Stimulated activated CD8-positive, alpha-beta memory T cell treated with anti-CD3 and anti-CD28 coated beads, Interleukin-15, amount 100 ng/mL, for 4 hours (primary cell): ENCODE measurements at places on chromosomes 2 and 18.

DNA sequence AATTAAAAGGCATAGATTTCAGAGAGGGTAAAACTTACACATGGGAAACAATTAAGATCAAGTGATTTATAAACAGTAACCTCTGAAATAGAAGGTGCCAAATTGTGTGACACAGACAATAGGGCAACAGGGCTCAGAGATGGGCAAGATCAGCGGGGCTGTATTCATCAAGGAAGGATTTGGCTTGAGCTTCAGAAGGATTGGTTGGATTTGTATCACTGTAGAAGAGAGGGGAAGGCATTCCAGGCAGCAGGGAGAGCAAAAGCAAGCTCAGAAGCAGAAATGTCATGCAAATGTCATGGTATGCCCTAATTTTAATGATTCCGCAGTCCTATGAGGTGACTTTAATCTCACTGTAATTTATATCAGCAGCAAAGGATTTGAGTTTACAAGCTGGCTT lies 415.0 kb upstream of the NRP2 start:
- no peak for DNase-seq

DNA sequence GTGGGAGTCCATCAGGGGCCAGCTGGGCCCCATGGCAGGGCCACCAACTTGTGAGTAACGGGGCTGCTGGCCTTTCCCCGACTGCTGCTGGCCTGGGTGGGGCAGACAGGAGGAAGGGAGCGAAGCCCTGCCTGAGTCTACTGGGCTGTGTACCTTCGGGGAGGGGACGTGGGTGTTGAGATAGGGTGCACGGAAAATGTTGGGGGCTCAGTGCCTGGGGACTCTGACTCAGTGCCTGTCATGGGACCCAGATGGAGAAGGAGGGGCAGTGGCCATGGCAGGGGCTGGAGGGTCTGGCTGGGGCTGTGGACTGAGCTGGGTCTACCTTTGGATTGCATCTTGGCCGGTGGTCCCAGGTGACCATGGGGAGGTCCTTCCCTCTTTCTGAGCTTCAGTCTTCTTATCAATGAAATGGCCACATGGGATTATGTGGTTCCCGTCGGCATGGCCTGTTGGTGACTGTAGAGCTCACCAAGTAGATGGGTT lies 4.0 kb downstream of the SLC4A3 start:
- DNase-seq = no peak

- DNase-seq = no peak
Observed at GRCh38 chr2:201984800-201985525, 48.7 kb upstream of the FZD7 start.

- DNase-seq = peak; percentile 19
Observed at GRCh38 chr18:11733031-11733430, 44.0 kb downstream of the GNAL start.

GRCh38 chr2:215983581-215984351 lies 29.6 kb downstream of the MREG start:
- no peak for DNase-seq

DNA sequence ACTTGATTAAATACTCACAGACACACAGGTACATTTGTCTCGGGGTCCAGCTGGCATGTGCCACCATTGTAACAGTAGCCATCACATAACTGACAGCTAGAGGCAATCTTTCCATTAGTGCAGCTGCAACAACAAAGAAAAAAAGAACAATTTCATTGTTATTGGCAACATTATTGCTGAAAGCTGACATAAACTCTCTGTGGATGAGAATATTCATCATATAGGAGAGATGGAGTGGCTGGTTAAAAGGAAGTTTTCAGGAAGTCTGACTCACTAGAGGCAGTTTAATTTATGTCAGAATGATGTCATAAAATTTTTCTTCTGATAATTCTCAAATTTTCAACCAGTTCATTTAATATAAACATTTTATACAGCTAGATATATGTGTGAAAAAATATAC lies 1490.0 kb upstream of the NXPH2 start:
- DNase-seq = no peak

GRCh38 chr18:5075297-5075696 lies 121.8 kb downstream of the AKAIN1 start:
- no peak for DNase-seq

DNA sequence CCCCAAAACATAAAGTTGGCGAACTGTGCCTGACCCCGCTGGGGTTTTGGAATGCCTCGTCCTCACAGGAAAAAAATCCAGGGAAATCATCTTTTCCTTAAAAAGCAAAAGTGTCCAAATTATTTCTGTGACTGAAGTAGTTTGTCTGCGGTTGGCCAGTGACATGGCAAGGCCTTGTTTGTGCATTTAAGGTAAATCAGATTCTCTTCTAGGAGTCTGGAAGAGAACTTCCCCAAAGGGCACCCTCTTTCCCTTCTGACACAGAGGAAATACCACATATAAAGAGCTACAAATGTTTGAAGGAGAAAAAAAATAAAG lies 737 bp upstream of the CYB5A start:
- no peak for DNase-seq

- no peak for DNase-seq
Observed at GRCh38 chr2:66105066-66105753, 329.7 kb upstream of the MEIS1 start.

DNA sequence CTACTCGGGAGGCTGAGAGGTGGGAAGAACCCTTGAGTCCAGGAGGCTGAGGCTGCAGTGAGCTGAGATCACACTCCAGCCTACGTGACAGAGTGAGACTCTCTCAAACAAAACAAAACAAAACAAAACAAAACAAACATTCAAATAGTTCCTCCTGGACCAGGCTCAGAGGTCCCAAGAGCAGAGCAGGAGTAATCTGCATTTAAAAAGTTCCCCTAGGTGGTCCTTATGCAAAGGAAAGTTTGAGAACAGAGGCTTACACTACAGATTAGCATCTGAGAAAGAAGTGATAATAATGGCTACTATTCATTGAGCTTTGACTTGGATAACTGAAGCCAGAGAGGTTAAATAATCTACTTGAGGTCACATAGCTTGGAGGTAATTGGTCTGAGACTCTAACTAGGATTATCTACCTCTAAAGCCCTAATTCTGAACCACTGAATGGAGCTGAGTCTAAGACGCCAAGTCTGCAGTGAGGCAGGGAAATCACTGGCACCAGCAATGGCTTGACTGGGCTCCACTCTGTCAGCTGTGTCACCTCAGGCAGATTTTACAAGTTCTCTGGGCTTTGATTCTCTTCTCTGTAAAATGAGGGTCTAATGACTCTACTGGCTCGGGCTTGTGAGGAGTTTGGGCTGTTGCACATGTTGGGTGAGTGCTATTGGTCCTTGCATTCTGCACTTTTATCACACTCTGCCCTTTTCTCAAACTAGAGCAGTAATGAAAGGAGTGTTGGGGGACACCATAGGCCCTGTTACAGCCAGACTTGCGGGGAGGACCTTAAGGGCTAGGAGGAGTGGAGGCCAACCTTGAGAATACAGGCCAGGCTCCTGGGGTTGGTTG lies 29.2 kb upstream of the DLX2 start:
- no peak for DNase-seq

DNA sequence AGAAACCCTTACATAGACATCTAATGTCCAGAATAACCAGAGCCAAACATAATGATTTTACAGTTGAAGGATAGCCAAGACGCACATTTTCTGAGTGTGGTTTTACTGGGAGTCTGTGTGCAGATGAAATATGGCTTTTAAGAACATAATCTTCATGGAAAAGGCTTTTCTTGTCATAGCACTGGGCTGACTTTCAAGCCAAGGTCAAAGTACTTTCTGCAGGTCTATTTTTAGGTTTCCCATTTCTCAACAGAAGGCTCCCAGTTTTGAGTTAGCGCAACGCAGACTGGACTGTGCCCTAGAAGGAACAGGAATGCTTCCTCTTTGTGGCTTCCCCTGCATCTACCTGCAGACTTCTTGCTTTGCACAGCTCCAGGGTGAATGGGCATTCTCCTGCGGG lies 92.3 kb upstream of the UPP2 start:
- DNase-seq = no peak

- no peak for DNase-seq
Observed at GRCh38 chr2:238802957-238803356, 44.9 kb upstream of the TWIST2 start.

DNA sequence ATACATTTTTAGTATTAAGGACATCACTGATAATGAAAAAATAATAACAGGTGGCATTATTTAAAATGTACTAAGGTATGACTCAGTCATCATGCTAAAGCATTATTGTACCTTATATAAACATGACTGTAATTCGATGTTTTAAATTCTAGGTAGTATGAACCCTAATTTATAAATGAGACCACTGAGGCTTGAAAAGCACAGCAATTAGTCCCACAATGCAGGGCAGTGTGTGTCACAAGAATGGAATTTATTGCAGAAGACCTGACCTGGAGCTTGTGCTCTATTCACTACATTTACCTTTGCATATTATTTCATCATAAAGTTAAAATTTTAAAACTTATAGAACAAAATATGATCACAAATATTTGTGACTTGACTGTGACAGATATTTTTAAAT lies 358.5 kb upstream of the DSEL start:
- DNase-seq = no peak

- DNase-seq = no peak
Observed at GRCh38 chr2:234241656-234242458, 191.4 kb downstream of the SPP2 start.

DNA sequence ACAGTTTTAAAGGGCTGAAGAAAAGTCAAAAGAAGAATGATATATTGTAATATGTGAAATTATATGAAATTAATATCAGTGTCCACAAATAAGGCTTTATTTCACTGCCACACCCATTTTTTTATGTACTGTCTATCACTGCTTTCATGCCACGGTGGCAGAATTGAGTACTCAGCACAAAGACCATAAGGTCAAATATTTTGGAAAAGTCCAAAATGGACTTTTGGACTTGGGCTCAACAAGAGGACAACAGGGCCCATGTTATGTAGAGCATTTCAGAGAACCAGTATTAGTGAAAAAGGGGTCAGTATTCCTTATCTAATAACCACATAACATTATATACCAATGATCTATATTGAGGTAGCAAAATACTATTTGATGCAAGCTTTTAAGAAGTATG lies 427.2 kb downstream of the EPHA4 start:
- DNase-seq = no peak

- no peak for DNase-seq
Observed at GRCh38 chr18:75169411-75169810, 39.5 kb downstream of the PTGR3 start.

GRCh38 chr2:186917866-186918265 lies 68.9 kb upstream of the ZSWIM2 start:
- no peak for DNase-seq

GRCh38 chr2:23824777-23825212 lies 102.1 kb downstream of the ATAD2B start:
- DNase-seq = no peak

DNA sequence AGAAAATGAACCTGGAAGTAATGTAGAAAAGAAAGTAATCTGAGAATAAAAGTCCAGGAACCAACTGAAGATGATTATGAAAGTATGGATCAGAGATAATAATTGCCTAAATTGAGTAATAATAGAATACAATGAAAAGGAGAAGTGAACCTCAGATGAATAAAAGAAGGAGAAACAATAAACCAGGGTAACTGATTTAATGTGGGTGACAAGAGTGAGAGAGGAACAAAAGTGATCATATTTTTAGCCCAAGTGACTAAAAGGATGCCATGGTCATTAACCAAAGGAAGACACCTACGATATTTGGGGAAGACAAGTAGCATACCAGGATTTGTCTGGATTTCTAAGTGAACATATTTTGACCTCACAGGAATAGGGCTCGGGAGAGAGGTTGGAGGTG lies 600.6 kb downstream of the RNF144A start:
- no peak for DNase-seq

GRCh38 chr2:831622-832021 lies 119.0 kb upstream of the SNTG2 start:
- no peak for DNase-seq

DNA sequence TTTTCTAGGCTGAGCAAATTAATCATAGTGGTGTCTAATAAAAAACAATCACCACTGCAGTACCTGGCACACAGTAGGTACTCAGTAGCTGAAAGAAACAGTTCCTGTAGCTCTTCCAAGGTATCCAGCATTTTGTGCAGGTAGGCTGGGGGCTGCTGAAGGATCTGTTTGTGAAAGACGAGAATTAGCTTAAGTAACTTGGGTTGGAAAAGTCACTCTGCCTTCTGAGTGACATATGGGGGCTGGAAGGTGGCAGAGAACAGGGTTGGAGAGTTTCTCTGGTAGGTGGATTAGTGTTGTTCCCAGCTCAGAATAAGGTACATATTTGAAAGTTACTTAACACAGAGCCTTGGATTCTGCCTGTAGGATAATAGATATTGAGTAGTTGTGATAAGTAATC lies 72.8 kb downstream of the FMNL2 start:
- DNase-seq = no peak
